Activated T-helper 1 cell treated with anti-CD3 and anti-CD28 coated beads, Interleukin-12 subunit alpha, Interleukin-12 subunit beta, Interleukin-2, Interleukin-4 antibody, amounts not matched to agents 30 ng/mL and 10 ng/mL and 1 ng/mL, durations not matched to agents 14 hours and 24 hours and 36 hours (primary cell): ENCODE measurements at places on chromosomes 6 and 20. TPM values are rescaled to one million over a fixed set of nuclear protein-coding genes. Genes with fewer than 3 reads are reported as not detected.

PROKR2 gene
- total RNA-seq: not detected in 2 replicates

GRCh38 chr6:148750838-148751792 lies 4.3 kb downstream of the UST start:
- DNase-seq: no peak

GRCh38 chr6:35328108-35328723 lies 14.1 kb upstream of the PPARD start:
- no peak for DNase-seq

OR2B6 gene
- not detected in 2 replicates for total RNA-seq

DNA sequence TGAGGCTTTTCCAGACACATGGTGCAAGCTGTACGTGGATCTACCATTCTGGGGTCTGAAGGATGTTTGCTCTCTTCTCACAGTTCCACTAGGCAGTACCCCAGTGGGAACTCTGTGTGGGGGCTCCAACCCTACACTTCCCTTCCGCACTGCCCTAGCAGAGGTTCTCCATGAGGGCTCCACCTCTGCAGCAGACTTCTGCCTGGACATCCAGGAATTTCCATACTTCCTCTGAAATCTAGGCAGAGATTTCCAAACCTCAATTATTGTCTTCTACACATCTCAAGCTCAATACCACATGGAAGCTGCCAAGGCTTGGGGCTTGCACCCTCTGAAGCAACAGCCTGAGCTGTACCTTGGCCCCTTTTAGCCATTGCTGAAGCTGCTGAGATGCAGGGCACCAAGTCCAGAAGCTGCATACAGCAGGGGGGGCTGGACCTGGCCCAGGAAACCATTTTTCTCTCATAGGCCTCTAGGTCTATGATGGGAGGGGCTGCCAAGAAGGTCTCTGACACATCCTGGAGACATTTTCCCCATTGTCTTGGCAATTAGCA lies 11.6 kb downstream of the PDSS2 start:
- DNase-seq: no peak

SLC44A4 gene
- 0.12 TPM in 1 of 2 replicates, not detected in the other for total RNA-seq

- DNase-seq: no peak
These were observed 34.2 kb downstream of the RBM38 start for GRCh38 chr20:57425150-57426013.

GRCh38 chr6:156967852-156968251 lies 190.7 kb downstream of the ARID1B start:
- DNase-seq: no peak

MACROD2 gene
- total RNA-seq: not detected in 2 replicates

SLC29A1 gene
- total RNA-seq: 121 and 122 TPM in 2 replicates

NFATC2 gene
- total RNA-seq: 84.0 and 86.4 TPM in 2 replicates

CLDN20 gene
- 0.29 TPM in 1 of 2 replicates, not detected in the other for total RNA-seq

GRCh38 chr6:47650553-47651432 lies 47.6 kb upstream of the ADGRF4 start:
- DNase-seq: no peak
